Neural progenitor cell (in vitro differentiated cells): ENCODE measurements at places on chromosomes 16 and 17. TPM values are rescaled to one million over a fixed set of nuclear protein-coding genes. Genes with fewer than 3 reads are reported as not detected.

- no peaks in the 10 kb centered on the region for H3K36me3 ChIP-seq
- H3K27ac ChIP-seq = no peak overlapping the region
- no peaks in the 10 kb centered on the region for H3K27me3 ChIP-seq
- peaks cover 20% of the 10 kb centered on the region for H3K4me1 ChIP-seq
- no peak overlapping the region for H3K4me3 ChIP-seq
Measured at GRCh38 chr16:69190598-69190997, 3.6 kb downstream of the SNTB2 start.

DNA sequence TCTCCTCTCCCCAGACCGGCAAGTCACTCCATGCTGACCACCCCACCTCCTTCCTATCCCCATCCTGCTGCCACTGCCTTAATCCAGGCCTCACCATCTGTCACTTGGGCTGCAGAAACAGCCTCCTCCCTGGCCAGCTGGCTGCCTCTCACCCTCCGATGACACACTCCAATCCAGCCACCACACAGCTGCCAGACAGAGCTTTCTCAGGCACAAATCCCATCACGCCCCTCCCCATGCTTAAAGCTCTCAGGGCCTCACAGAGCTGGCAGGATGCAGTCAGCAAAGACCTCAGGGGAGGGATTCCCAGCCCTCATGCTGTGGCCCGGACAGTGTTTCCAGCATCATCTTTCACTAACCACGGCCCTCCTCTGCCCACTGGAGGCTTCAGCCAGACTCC, 13.7 kb downstream of the CAMKK1 start:
- H3K4me1 ChIP-seq = peaks cover 16% of the 10 kb centered on the region
- H3K36me3 ChIP-seq = no peaks in the 10 kb centered on the region
- no peak overlapping the region for H3K4me3 ChIP-seq
- H3K27ac ChIP-seq = no peak overlapping the region

Gene NTN1
- total RNA-seq = 0.45 and 2.4 TPM in 2 replicates

GRCh38 chr17:69870091-69870530, 204.9 kb upstream of the KCNJ16 start:
- peak; percentile 34 for DNase-seq
- no peaks in the 10 kb centered on the region for H3K27me3 ChIP-seq
- no peaks in the 10 kb centered on the region for H3K36me3 ChIP-seq

Gene KCNJ16
- total RNA-seq = not detected in 2 replicates

- H3K27ac ChIP-seq = no peak overlapping the region
- peaks cover 14% of the 10 kb centered on the region for H3K4me1 ChIP-seq
- H3K4me3 ChIP-seq = no peak overlapping the region
- peak; percentile 42 for DNase-seq
Measured at GRCh38 chr17:5511401-5512225, 25.2 kb downstream of the MIS12 start.

DNA sequence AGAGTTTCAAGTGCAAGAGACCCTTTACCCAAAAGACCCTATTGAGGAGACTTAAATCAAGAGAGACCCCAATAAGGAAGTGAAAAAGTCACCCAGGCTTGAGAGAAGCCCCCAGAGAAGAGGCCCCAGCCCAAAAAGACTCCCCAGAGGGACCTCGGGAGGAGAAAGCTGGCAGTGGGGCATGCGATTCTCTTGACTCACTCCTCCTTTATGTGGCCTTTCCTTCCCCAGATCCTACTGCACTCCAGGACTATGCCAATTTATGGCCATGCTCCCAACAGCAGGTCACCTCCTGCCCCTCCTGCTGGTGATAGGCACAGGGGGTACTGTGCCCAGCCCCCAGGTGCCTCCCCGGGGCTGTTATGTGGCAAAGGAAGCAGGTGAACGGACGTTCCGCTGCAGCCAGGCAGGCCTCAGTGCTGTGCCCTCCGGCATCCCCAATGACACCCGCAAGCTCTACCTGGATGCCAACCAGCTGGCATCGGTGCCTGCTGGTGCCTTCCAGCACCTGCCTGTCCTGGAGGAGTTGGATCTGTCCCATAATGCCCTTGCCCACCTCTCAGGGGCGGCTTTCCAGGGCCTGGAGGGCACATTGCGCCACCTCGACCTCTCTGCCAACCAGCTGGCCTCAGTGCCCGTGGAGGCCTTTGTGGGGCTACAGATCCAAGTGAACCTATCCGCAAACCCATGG, 16.3 kb downstream of the LRRC3C start:
- no peaks in the 10 kb centered on the region for H3K27me3 ChIP-seq
- H3K27ac ChIP-seq = no peak overlapping the region
- peaks cover 3% of the 10 kb centered on the region for H3K4me1 ChIP-seq

- H3K27ac ChIP-seq = no peak overlapping the region
- no peak for DNase-seq
- peaks cover 60% of the 10 kb centered on the region for H3K4me1 ChIP-seq
- H3K36me3 ChIP-seq = no peaks in the 10 kb centered on the region
- H3K4me3 ChIP-seq = no peak overlapping the region
- H3K27me3 ChIP-seq = no peaks in the 10 kb centered on the region
Measured at GRCh38 chr16:56789360-56789759, 59.4 kb downstream of the NUP93 start.

- H3K36me3 ChIP-seq = no peaks in the 10 kb centered on the region
- H3K4me1 ChIP-seq = no peaks in the 10 kb centered on the region
- no peak for DNase-seq
- no peak overlapping the region for H3K4me3 ChIP-seq
- no peak overlapping the region for H3K27ac ChIP-seq
- H3K27me3 ChIP-seq = no peaks in the 10 kb centered on the region
Measured at GRCh38 chr17:3603119-3603869, 5.9 kb downstream of the TRPV1 start.

DNA sequence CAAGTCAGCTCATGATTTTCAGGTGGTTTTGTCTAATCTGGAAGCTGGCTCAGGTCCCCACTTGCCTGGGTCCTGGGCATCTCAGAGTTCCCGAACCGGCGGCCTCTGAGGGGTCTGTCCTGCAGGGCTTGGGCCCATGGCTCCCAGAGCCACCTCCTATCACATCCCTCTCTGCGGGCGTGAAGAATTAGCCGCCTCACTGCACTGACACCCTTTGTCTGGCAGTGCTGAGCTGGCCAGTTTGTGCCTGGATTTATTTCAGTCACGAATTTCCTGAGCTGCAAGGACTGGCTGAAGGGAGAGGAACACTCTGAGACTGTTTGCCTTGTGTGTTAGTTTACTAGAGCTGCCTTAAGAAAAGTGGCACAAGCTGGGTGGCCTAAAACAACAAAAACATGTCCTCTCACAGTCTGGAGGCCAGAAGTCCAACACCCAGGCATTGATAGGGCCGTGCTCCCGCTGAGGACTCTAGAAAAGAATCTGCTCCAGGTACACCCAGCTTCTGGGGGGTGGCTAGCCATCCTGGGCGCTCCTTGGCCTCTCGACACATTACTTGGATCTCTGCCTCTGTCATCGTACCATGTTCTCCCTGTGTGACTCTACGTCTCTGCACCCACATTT, 217.5 kb upstream of the DYNLRB2 start:
- no peak overlapping the region for H3K27ac ChIP-seq
- no peaks in the 10 kb centered on the region for H3K27me3 ChIP-seq
- no peak overlapping the region for H3K4me3 ChIP-seq
- H3K36me3 ChIP-seq = no peaks in the 10 kb centered on the region
- H3K4me1 ChIP-seq = peaks cover 33% of the 10 kb centered on the region

Gene FBXL16
- 0.13 and 0.65 TPM in 2 replicates for total RNA-seq

Gene PLLP
- 0.86 and 1.6 TPM in 2 replicates for total RNA-seq

GRCh38 chr17:32558326-32558955, 71.6 kb downstream of the CDK5R1 start:
- DNase-seq = no peak
- no peaks in the 10 kb centered on the region for H3K36me3 ChIP-seq
- no peak overlapping the region for H3K4me3 ChIP-seq
- H3K27me3 ChIP-seq = no peaks in the 10 kb centered on the region
- H3K4me1 ChIP-seq = no peaks in the 10 kb centered on the region

Gene KRT32
- not detected in 2 replicates for total RNA-seq

DNA sequence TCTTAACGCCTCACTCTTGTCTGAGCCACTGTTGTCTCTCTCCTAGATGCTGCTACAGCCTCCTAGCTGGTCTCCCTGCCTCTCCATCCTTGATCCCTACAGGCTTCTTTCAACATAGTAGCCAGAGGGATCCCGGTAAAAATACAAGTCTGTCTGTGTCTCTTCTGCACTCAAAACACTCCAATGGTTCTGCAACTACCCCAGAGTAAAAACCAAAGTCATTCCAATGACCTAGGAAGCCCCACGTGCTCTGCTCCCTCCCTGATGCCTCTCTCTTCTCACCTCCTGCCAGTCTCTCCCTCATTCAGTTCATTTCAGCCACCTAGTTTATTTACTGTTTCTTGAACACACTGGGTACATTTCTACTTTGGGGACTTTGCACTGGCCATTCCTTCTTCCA, 135.2 kb downstream of the NPIPB5 start:
- no peak overlapping the region for H3K4me3 ChIP-seq
- H3K36me3 ChIP-seq = no peaks in the 10 kb centered on the region
- no peaks in the 10 kb centered on the region for H3K27me3 ChIP-seq
- no peak overlapping the region for H3K27ac ChIP-seq
- no peak for DNase-seq

- H3K27ac ChIP-seq = no peak overlapping the region
- no peaks in the 10 kb centered on the region for H3K4me1 ChIP-seq
- no peak for DNase-seq
- no peaks in the 10 kb centered on the region for H3K27me3 ChIP-seq
- no peaks in the 10 kb centered on the region for H3K36me3 ChIP-seq
Measured at GRCh38 chr17:82587234-82588086, 60.8 kb downstream of the WDR45B start.

DNA sequence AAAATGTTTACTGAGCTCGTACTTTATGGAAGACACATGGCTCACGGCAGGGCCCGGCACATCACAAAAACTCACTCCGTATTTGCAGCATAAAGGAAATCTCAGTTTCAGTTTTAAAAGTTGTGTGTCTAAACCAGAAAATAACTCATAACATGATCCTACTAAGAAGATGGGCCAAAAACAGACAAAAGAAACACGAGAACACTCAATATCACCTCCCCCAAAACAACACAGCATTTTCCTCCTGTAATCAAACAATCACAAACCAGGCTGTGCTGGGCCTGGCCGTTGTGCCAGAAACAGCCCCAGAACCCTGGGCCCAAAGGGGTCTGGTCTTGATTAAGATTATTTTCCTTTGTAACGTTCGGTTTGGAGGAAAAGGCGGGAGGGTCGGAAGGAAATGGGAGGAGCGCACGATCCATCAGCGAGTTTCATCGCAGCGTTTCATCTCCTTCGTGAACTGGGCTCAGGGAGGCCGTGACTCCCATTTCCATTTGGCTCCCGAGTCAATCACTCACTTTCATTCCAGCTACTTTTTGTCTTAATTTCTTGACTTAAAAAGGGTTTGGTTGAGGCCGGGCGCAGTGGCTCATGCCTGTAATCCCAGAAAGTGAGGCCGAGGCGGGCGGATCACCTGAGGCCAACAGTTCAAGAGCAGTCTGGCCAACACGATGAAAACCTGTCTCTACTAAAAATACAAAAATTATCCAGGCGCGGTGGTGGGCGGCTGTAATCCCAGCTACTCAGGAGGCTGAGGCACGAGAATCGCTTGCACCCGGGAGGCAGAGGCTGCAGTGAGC, 61.4 kb downstream of the NXN start:
- peaks cover 26% of the 10 kb centered on the region for H3K4me1 ChIP-seq
- DNase-seq = no peak
- no peak overlapping the region for H3K27ac ChIP-seq
- no peak overlapping the region for H3K4me3 ChIP-seq

DNA sequence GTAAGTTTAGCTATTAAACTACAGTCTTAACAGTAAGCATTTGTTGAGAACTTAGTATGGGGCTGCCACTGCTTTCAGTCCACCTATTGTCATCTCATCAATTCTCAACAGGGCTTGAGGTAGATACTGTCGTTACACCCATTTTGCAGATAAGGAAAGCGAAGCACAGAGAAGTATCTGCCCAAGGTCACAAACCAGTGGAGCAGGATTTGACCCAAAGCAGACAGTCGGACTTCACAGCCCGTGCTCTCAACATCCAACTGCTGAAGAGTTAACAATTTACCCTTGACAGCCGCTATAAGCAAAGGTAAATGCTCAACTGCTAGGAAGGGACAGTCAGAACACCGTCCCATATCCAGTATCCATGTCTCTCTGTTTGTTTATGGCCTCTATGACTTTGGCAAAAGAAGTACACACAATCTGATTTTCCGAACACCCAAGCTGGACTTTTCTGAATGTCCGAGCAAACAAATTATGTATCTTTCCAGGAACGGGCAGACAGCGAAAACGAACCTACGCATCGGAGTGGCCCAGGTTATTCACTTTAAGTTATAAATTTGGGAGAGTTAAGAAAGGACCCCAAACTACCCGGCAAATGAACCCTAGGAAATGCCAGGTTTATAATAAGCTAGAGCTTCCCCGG, 1.2 kb downstream of the SIAH1 start:
- H3K27me3 ChIP-seq = no peaks in the 10 kb centered on the region
- no peak for DNase-seq
- peak overlapping the region; percentile 98 for H3K4me3 ChIP-seq
- peak overlapping the region; percentile 92 for H3K27ac ChIP-seq
- H3K36me3 ChIP-seq = no peaks in the 10 kb centered on the region

Gene FSCN2
- 0.28 TPM in 1 of 2 replicates, not detected in the other for total RNA-seq

DNA sequence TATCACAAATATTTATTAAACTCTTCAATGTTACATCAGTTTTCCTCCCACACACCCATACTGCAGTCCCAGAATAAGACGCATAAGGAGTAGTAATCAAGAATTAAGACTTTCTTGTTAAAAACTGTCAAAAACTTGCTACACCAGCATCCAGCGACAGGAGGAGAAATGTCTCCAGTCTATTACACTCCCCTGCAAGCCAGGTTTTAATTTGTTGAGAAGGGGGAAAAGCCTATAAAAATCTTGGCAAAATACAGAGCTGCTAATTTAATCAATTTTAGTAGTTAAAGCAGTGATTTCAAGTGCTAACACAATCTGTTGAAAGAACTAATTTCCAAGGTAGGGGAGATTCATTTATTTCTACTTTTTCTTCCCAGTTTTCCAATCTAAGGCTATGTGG, 102.0 kb upstream of the MED13 start:
- H3K36me3 ChIP-seq = no peaks in the 10 kb centered on the region
- H3K4me1 ChIP-seq = no peaks in the 10 kb centered on the region
- H3K4me3 ChIP-seq = no peak overlapping the region

GRCh38 chr17:45575126-45575885, 84.8 kb upstream of the PLEKHM1 start:
- H3K36me3 ChIP-seq = no peaks in the 10 kb centered on the region
- no peak overlapping the region for H3K27ac ChIP-seq
- no peak overlapping the region for H3K4me3 ChIP-seq

GRCh38 chr17:74842599-74843351, 16.9 kb downstream of the GRIN2C start:
- no peak overlapping the region for H3K27ac ChIP-seq
- H3K4me1 ChIP-seq = peaks cover 9% of the 10 kb centered on the region
- peak overlapping the region; percentile 50 for H3K4me3 ChIP-seq
- DNase-seq = peak; percentile 89

GRCh38 chr16:23535901-23536300, 21.2 kb downstream of the EARS2 start:
- H3K4me3 ChIP-seq = no peak overlapping the region
- H3K36me3 ChIP-seq = no peaks in the 10 kb centered on the region
- no peak for DNase-seq
- no peaks in the 10 kb centered on the region for H3K4me1 ChIP-seq
- H3K27me3 ChIP-seq = no peaks in the 10 kb centered on the region

- no peaks in the 10 kb centered on the region for H3K27me3 ChIP-seq
- DNase-seq = no peak
- H3K4me3 ChIP-seq = no peak overlapping the region
- H3K27ac ChIP-seq = no peak overlapping the region
Measured at GRCh38 chr16:53876811-53877210, 172.9 kb downstream of the FTO start.
